ENCODE measurements at places on chromosomes 7 and 10.

DNA sequence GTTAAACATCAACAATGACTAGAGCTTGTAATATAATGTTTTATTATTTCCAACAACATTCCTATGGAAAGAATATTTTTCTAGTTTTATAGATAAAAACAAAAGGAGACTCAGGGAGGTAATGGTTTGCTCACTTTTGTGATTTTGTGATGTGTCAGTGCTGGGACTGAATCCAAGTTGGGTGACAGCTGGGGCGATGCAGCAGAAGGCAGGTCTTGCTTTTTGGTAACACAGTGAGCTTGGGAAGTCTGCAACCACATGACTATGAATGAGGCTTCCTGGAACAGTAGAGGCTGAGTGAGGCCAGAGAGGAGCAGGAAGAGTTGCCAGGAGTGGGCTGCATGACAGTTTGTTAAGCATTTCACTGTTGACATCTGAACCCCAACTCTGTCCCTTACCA, 4.9 kb upstream of the YKT6 start:
- DNase-seq: no peak

GRCh38 chr10:29555746-29556481, 78.9 kb downstream of the SVIL start:
- no peak for DNase-seq

GRCh38 chr7:274266-274665, 15.7 kb upstream of the FOXL3 start:
- DNase-seq: no peak

GRCh38 chr10:122102869-122103525, 114.0 kb downstream of the TACC2 start:
- DNase-seq: no peak

GRCh38 chr7:93817526-93817925, 73.0 kb downstream of the TFPI2 start:
- DNase-seq: no peak

DNA sequence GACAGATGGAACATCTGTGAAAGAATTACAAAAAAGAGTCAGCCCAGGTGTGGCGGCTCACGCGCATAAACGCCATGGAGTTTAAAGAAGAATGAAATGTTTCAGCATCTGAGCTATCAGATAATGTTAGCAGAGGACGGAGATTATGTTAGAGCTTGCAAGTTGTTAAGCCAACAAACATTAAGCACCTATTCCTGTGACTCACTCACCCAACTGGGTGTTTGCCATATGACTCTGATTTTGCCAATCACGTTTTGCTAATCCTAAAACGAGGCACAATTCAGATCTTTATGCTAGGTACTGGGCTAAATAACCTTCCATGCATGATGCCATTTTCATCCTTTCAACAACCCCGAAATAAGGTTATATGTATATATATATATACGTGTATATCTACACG, 29.0 kb upstream of the CCNY start:
- DNase-seq: no peak

GRCh38 chr10:101767966-101768790, 7.7 kb downstream of the FGF8 start:
- no peak for DNase-seq

DNA sequence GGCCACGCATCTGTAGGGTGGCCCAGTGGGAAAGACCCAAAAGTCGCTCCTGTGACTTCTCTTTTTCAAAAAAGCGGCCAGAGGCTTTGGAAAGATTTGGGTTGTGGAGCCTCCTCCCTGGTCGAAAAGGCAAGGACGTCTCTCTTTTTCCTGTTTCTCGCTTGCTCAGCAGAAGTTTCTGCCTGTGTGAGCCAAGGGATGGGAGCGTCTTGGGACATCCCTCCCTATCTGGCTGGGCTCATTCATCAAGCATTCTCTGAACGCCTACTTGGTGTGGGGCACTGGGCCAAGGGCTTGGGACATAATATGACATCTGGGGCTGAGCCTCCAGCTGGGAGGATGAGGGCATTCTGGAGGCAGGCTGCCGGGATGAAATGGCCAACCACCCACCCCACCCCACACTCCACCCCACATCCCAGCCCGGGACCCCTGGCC, 120.9 kb downstream of the C10orf105 start:
- DNase-seq: no peak

GRCh38 chr10:48904861-48905260, 34.8 kb downstream of the LRRC18 start:
- DNase-seq: no peak

DNA sequence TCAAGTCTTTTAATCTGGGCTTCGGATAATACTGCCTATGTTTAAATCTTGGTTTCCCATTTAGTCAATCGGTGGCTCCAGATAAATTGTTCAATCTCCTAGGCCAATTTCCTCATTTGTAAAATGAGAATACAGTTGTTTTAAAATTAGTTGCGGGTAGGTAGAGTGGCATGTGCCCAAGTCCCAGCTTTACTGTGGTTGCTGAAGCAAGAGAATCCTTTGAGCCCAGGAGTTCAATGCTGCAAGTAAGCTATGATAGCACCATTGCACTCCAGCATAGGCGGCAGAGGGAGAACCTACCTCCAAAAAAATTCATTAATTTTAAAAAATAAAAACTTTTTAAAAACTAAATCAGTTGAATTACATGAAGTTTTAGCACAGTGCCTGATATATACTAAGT, 7.3 kb downstream of the RNF216 start:
- DNase-seq: no peak

- peak; percentile 42 for DNase-seq
These were observed 45.8 kb downstream of the PRR15 start for GRCh38 chr7:29609162-29610037.

GRCh38 chr10:97336006-97336405, 1.5 kb upstream of the FRAT2 start:
- no peak for DNase-seq

- no peak for DNase-seq
These were observed 38.6 kb upstream of the TNRC18 start for GRCh38 chr7:5462216-5462615.

GRCh38 chr10:6120691-6121090, 31.9 kb downstream of the RBM17 start:
- no peak for DNase-seq

GRCh38 chr10:91761721-91762120, 36.5 kb upstream of the TNKS2 start:
- no peak for DNase-seq

DNA sequence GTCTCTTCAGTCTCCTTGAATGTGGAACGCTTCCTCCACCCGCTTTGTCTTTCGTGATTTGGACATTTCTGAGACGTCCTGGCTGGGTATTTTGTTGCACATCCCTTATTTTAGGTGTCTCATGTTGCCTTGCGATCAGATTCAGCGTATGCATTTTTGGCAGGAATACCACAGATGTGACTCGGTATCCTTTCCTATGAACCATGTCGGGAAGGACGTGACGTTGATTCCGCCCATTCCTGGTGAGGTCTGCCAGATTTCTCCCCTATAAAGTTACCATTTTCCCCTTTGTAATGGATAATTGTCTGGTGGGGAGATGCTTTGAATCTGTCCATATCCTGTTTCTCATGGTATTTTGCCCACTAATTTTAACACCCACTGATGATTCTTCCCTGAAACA, 49.6 kb downstream of the RBM17 start:
- no peak for DNase-seq

- DNase-seq: no peak
These were observed 124.9 kb downstream of the RNLS start for GRCh38 chr10:88458209-88458608.
